ENCODE measurements at places on chromosomes 7 and 10. TPM values are rescaled to one million over a fixed set of nuclear protein-coding genes. Genes with fewer than 3 reads are reported as not detected.

Gene SHH
- total RNA-seq: 6.6 TPM

Gene OPALIN
- not detected for total RNA-seq

DNA sequence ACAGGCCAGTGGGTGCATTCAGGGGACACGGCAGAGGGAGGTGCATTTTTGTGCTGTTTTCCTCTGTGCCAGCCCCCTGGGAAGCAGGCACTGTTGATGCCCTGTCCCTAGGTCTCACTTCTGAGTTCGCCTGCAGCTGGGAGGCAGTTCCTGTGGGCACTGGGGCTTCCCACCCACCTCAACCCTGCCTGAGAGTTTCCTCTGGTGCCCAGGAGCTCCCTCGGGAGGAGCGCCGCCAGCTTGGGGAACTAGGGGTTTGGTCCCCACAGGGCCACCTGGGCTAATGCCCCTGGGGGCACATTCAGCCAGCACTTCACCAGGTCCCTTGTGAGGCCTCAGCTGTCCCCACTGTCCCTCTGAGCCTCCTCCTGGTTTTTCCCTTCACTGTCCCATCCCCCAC lies 178.2 kb upstream of the RHEB start:
- no peak for DNase-seq

Gene THSD7A
- total RNA-seq: 5.4 TPM

Gene MAPK8
- 53.5 TPM for total RNA-seq

Gene ANKRD7
- 1.9 TPM for total RNA-seq

DNA sequence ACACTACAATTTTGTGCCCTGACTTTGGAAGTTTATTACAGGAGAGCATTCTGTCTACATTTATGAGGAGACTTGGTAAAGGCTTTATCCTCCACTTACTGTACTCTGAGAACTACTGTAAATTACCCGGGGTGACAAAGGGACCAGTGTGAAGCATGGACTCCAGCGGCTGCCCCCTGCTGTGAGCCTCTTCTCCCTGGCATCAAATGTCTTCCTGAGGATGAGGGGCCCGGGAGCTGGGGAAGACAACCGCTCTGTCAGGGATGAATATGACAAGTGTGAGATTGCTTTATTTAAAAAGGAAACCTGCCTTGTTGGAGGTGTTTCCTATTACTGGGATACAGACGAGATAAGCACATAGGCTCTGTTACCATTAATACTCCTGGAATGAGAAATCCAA lies 714.8 kb downstream of the CCSER2 start:
- no peak for DNase-seq

DNA sequence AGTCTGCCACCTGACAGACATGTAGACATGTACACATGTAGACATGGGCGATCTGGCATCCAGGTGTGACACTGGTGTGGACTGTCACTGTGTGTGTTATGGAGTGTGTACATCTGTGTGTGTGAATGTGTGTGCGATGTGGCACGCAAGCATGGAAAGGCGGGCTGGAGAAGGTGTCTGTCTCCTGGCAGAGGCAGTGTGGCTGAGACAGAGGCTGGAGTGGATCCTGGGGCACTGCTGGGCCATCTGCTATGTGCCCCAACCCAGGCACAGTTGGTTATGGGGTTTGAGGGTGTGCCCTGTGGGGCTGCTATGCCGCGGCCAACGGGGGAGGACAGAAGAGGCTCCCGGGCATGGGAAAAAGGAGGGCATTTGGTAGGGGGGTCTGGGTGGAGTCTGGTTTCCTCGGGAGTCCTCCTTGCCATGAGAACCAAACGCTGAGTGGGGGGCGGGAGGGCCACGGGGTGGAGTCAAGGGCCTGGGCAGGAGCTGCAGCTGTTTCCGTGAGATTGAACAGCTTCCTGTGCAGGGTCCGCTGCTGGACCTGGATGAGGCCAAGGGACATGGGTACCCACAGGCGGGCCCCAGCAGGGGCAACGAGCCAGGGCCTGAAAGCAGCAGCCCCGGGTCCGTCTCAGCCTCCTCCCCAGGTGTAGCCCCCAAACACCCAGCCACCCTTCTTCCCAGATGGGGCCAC lies 1.3 kb downstream of the ELN start:
- no peak for DNase-seq

DNA sequence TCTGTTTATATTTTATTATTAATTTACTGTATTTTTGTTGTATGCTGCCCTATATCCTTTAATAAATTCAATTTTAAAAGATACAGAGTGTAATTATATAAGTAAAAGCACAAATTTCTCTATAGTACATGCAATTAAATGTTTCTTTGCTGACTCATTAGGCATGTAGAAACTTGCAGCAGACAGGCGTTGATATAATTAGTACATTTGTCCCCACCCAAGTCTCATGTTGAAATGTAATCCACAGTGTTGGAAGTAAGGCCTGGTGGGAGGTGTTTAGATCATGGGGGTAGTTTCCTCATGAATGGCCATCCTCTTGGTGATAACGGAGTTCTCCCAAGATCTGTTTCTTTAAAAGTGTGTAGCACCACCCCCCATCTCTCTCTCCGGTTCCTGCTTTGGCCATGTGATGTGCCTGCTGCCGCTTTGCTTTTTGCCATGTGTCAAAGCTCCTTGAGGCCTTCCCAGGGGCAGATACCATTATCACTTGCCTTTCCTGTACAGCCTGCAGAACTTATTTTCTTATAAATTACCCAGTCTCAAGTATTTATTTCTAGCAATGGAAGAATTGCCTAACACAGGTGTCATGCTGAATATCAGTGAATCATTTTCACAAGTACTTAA lies 63.7 kb downstream of the TSPAN12 start:
- DNase-seq: no peak

DNA sequence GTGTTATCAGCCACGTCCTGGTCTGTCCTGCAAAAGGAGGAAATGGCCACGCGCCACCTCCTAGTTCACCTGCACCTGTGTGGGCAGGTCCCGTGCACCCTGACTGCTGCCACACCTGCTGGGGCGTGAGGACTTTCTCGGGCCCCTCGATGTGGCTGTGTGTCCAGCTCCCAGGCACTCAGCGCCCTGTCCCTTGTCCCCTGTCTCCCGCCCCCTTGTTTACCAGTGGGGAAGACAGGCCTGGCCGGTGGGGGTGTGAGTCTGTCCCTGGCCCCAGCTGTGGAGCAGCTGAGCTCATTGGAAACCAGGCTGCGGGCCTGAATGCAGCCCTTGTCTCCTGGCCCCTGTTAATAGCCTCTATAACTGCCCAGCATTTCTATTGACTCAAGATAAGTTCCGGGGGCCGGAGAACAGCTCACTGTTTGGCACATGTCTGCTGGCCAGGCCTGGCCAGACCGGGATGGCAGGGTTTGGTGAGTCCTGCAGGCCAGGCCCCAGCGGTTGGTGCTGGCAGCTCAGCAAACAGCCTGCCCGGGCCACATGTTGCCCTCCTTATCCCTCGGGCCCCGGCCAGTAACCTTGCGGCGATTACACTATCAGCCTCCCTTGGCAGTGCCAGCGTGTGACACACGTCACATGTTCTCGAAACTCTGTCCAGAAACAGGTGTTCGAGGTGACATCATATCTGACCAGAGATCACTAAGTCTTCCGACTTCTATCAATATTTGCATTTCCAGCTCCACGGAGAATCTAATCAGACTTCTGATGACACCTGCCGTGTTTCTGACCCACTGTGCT lies 52.1 kb downstream of the FOXL3 start:
- DNase-seq: peak; percentile 83

DNA sequence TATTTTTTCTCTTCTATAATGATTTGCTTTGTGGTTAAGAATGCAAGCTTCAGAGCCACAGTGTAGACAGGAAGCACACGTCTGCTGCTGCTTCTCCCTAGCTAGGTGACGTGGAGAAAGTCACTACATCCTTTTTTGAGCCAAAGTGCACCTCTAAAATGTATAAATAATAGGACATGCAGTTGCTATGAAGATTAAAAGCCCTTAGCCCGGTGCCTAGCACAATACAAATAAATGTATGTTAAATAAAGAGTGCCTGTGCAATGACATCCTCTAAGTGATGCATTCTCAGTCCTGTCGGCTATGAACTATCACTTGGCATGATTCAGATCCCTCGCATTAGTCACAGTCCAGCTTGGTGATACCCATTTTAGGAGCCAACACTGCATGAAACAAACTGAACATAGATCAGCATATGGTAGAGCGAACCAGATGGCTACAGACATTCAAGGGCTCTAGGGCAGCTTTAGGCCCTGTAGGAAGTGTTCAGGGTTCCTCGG lies 4.8 kb upstream of the TRDMT1 start:
- no peak for DNase-seq

- no peak for DNase-seq
Observed at GRCh38 chr7:133678137-133678814, 425.4 kb downstream of the EXOC4 start.

- DNase-seq: peak; percentile 12
Observed at GRCh38 chr7:100745184-100745583, 11.8 kb downstream of the ZAN start.

DNA sequence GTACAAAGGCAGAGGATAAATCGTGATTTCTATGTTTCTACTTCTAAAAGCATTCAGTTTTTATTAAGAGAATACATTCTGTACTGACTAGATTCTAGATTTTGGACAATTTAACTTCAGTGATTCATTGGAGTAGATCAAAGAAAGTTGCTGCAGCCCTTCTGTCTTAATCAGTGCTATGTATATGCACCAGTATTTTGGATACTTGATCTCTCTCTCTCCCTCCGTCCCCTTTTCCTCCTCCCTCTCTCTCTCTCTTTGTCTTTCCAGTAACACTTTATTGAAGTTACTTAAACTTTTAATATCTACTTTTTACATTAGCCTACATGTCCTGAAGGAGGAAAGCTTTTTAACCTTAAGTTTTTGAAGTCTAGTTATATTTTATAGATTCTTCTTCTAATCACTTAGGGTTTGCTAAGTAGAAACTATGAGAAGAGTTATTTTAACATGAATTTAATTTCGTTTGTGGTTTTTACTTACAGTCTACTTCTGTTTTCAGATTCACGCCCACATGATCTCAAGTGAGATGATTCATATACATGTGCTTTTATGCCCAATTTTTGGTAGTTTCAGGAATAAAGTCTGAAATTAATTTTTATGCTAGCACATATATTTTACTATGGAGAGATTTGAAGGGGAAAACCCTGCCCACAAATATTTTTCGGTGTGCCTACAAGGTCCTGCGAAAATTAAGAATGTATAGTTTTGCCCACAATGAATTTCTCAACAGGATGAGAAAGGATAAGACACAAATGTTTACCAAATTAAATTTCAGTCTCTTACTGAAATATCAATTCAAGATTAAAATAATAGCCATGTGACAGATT lies 9.1 kb downstream of the MDFIC start:
- no peak for DNase-seq

DNA sequence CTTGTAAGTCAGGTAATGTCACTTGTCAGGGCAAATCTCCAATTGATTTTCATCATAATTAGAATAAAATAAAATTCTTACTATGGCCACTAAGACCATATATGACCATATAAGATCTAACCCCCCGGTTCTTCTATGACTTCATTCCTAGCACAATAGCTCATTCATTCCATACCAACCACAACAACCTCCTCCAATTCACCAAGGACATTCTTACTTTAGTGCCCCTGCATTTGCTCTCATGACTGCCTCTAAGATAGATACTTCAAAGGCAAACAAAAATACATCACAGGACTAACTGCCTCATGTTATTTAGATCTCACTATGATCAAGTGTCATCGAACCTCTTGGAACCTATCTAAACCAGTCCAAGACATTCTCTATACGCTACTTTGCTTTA lies 90.8 kb downstream of the SNX13 start:
- no peak for DNase-seq

Gene SPDYE8
- not detected for total RNA-seq

Gene POLD2
- 51.5 TPM for total RNA-seq

- DNase-seq: no peak
Observed at GRCh38 chr7:70544016-70544415, 587.9 kb upstream of the GALNT17 start.

DNA sequence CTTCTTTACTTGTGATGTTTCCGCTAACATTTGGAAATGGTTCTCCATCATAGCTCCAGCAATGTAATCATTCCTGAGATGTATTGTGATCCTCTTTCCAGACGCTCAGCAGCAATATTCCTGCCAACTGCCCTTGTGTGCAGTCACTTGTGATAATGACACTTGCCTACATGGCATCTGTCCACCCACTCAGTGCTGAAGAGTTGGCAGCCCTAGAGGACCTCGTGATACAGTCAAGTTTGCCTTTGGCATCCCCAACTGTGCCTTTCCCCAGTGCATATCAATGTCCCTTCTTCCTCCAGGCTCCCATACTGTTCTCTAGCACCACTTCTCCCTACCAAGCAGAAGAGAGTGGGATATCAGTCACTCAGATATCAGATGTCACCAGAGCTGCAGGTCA lies 64.9 kb downstream of the MYOF start:
- DNase-seq: no peak

- no peak for DNase-seq
Observed at GRCh38 chr10:60389413-60390025, at the start of gene ANK3. Gene ANK3, minus strand, starts transcription at chr10:60389875. Its CDS starts 337 bp downstream, at chr10:60389538.

DNA sequence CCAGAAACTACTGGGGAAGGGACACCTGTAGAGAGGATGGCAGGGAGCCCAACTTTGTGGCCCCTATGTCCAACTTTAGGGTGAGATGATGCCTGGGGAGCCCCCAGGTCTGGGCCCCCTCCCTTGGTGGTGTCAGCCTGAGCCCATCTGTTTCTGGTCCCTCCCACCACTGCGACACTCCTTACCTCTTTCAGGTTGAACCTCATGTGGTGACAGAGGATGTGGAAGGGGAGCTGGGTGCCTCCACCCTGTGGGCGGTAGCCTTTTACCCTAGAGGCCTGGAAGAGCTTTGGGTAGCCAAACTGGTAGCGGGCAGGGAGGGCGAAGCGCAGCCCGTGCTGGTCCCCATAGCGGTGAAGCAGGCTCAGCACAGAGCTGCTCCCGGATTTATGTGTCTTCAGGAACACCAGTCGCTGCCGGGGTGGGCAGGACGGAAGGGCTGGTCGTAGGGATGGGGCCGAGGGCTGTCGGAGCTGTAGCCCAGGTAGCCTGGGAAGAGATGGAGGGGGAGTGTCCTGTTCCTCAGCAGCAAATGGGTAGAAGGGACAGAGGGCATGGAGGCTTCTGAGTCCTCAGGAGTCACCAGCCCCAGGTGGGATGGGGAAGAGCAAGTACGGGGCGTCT lies 2.0 kb downstream of the GAL3ST4 start:
- DNase-seq: peak; percentile 55

Gene VAX1
- not detected for total RNA-seq

- DNase-seq: no peak
Observed at GRCh38 chr10:69614130-69614529, 15.9 kb upstream of the FAM241B start.

DNA sequence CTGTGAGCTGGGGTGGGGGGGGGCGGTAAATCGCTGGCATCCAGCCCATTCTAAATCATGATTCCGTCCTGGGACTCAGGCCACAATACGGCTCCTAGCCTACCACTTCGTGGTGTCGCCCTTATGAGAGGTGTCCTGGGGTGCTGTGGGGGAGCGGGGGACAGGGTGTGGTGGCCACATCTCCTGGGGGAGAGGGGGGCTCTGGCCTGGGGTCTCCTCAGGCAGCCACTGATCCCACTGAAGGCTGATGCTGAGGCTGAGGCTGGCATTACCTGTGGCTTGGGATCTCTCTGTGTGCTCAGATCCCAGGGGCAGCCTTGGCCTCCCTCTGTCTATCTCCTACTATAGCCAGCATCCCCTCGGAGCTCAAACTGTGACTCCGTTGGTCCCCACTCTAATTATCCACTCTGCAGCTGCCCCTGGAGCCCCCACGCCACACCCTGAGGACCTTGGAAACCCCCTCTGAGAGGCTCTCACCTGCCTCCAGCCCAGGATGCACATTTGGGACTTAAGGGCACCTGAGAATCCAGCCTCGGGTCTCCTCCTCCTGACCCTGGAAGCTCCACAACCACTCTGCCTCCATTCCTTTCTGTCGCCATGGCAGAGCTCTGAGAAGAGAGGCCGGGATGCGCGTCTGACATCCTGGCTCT lies 249.3 kb upstream of the TCERG1L start:
- DNase-seq: no peak

Measured in mucosa of descending colon (tissue), 3 donors.